ENCODE measurements at places on chromosomes 4 and X. TPM values are rescaled to one million over a fixed set of nuclear protein-coding genes. Genes with fewer than 3 reads are reported as not detected.

CT45A2 gene
- not detected for total RNA-seq

ANKRD17 gene
- 27.9 TPM for total RNA-seq

CFAP99 gene
- not detected for total RNA-seq

TMEM31 gene
- total RNA-seq: not detected

SHROOM3 gene
- total RNA-seq: 12.6 TPM

NFKB1 gene
- total RNA-seq: 18.3 TPM

FAM193A gene
- total RNA-seq: 11.1 TPM

IQSEC2 gene
- total RNA-seq: 9.4 TPM

ESX1 gene
- total RNA-seq: not detected

All from bronchus fibroblast of lung (primary cell).